ENCODE measurements at places on chromosomes 5 and 9. TPM values are rescaled to one million over a fixed set of nuclear protein-coding genes. Genes with fewer than 3 reads are reported as not detected.

The SLC25A2 gene
- total RNA-seq = 0.19 TPM

The EPB41L4B gene
- total RNA-seq = 3.3 TPM

The CER1 gene
- not detected for total RNA-seq

The STING1 gene
- total RNA-seq = 27.8 TPM

The RMRP gene
- 3,474 TPM for total RNA-seq

The AGXT2 gene
- total RNA-seq = not detected

The CCDC152 gene
- 1.1 TPM for total RNA-seq

The LCN6 gene
- not detected for total RNA-seq

The IQGAP2 gene
- total RNA-seq = 1.2 TPM

Measured in regular cardiac myocyte (primary cell).